Neural crest cell (in vitro differentiated cells): ENCODE measurements at places on chromosomes 4 and X.

GRCh38 chr4:138405466-138405891 lies 163.3 kb upstream of the SLC7A11 start:
- no peak for DNase-seq

GRCh38 chr4:139611391-139611790 lies 54.2 kb upstream of the MGST2 start:
- DNase-seq = no peak

GRCh38 chr4:57040510-57040909 lies 61.8 kb downstream of the POLR2B start:
- no peak for DNase-seq

- DNase-seq = no peak
Observed at GRCh38 chrX:3046253-3047240, 5.3 kb downstream of the ARSF start.

- DNase-seq = no peak
Observed at GRCh38 chrX:148365233-148365632, 135.2 kb upstream of the AFF2 start.

- no peak for DNase-seq
Observed at GRCh38 chrX:135327299-135327698, 18.0 kb downstream of the ETDC start.

GRCh38 chr4:112736718-112737135 lies 99.8 kb downstream of the LARP7 start:
- no peak for DNase-seq

DNA sequence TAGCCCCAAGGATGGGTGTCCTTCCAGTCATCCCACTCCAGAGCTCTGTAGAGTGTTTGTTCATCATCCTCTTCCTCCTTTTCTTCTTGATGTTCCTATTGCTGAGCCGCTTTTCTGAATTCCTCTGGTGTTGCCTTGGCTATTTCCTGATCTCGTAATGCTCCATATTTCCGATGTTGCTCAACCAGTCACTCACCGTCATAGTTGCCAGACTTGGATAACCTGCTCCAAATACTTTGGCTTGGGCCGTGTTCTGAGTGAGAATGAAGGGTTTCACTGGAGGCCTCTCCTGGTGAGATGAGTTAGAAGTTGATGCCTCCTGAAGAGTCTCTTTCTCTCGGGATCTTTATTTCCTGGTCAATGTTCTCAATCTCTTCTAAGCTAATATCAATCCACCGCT lies 27.8 kb upstream of the HNRNPD start:
- DNase-seq = no peak

- no peak for DNase-seq
Observed at GRCh38 chr4:35965300-35965699, 279.0 kb downstream of the ARAP2 start.

GRCh38 chrX:112961981-112962380 lies 121.3 kb upstream of the AMOT start:
- no peak for DNase-seq

GRCh38 chr4:2251795-2252529 lies 9.9 kb downstream of the MXD4 start:
- DNase-seq = no peak

DNA sequence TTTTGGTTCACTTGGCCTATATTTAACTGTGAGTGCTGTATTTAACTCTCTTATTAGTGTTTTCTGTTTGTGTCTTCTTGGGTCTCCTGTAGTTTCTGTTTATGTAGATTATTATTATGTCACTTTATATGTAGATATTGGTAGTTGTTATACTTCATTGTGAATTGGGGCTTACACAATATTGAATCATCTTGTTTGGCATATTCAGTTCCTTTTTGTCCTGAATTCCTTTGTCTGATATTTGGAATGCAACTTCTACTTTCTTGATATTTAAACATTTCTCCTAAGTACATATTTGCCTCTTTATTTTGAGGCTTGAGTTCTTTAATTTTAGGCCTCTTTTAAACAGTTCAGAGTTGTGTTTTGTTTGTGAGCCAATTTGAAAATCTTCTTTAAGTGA lies 544.8 kb upstream of the ADGRL3 start:
- no peak for DNase-seq

DNA sequence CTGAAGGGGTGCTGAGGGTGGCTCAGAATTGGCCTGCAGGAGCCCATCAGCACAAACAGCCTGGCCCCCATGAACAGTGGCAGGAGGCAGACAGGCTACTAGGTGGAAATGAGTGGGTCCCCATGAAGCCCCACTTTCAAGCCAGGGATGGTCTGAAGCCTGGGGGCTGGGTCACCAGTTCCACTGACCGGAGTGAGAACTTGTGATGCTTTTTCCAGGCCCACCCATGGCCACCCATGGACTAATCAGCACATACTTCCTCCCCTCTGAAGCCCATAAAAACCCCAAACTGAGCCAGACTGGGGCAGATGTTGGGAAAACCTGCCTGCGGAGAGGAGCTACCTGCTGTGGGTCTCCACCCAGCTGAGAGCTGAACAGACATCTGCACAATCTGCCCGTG lies 284.1 kb downstream of the EVC2 start:
- DNase-seq = no peak

- DNase-seq = no peak
Observed at GRCh38 chr4:85779165-85779564, 304.2 kb downstream of the ARHGAP24 start.

- DNase-seq = no peak
Observed at GRCh38 chrX:48580662-48581061, 6.4 kb downstream of the RBM3 start.

GRCh38 chr4:40057586-40058091 lies 989 bp downstream of the N4BP2 start:
- peak; percentile 55 for DNase-seq

GRCh38 chrX:640641-641040 lies 10.1 kb downstream of the SHOX start:
- DNase-seq = no peak

DNA sequence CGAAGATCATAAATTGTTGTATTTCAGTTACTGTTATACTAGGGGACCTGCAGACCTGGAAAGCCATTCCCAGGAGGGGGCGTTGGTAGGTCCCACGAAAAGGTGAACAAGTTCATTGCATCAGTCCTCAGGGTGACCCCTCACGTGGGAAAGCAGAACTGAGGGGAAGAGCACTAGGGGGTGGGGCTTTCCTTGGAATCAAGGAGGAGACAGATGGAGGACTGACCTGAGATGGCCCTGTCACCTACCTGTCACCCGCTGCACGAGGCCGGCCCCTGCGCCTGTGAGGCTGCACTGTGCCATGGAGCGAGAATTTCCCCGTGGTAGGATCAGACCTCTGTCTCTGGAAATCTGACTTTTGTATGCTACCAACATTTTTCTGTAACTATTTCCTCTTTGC lies 41.8 kb upstream of the CLDN24 start:
- no peak for DNase-seq

DNA sequence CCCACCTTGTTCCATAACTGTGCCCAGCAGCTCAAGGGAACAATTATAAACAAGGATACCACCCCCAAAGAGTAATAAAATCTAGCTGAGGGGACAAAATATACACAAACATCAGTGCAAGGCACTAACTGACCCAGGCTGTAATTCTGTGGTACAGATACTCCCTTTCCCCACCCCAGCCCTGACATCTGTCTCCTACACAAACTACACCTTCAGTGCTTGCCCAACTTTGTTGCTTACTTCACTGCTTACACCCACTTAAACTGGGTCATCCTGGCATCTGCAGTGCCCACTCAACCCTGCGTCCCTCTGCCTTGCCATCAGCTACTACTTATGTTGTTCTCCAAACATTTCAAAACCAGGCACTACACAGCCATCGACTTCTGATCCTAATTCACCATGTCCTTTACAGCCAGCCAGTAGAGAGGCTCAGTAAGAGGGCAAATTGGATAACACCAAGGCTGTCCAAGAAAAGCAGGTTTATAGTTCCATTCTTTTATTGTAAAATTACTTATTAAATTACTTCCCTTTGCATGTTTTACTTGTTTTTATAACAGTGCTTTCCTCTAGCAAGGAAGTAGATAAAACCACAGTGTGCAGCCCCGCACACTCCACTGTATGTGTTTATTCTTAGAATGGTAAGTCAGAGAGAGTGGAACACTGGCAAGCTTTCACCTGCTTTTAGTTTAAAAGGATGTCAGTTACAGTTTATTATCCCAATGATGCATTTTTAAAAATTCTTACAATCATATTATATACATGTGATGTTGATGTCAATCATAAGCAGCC lies 149.6 kb downstream of the INPP4B start:
- DNase-seq = no peak

DNA sequence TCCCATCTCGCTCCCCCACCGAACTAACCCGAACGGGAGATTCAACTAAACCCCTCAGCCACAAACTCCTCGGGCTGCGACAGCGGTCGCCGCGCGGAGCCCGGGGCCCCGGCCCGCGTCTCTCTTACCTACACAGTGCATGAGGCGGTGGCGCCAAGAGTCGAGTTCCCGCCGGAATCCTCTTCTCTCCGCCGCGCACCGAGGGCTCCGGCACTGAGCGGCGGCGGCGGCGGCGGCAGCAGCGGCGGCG lies 160 bp downstream of the LCORL start:
- no peak for DNase-seq

- no peak for DNase-seq
Observed at GRCh38 chr4:169249999-169250398, 20.8 kb downstream of the SH3RF1 start.

- DNase-seq = peak; percentile 18
Observed at GRCh38 chrX:18353931-18354368, 538 bp downstream of the SCML2 start.

- DNase-seq = no peak
Observed at GRCh38 chr4:47624031-47624441, 139.0 kb downstream of the ATP10D start.

DNA sequence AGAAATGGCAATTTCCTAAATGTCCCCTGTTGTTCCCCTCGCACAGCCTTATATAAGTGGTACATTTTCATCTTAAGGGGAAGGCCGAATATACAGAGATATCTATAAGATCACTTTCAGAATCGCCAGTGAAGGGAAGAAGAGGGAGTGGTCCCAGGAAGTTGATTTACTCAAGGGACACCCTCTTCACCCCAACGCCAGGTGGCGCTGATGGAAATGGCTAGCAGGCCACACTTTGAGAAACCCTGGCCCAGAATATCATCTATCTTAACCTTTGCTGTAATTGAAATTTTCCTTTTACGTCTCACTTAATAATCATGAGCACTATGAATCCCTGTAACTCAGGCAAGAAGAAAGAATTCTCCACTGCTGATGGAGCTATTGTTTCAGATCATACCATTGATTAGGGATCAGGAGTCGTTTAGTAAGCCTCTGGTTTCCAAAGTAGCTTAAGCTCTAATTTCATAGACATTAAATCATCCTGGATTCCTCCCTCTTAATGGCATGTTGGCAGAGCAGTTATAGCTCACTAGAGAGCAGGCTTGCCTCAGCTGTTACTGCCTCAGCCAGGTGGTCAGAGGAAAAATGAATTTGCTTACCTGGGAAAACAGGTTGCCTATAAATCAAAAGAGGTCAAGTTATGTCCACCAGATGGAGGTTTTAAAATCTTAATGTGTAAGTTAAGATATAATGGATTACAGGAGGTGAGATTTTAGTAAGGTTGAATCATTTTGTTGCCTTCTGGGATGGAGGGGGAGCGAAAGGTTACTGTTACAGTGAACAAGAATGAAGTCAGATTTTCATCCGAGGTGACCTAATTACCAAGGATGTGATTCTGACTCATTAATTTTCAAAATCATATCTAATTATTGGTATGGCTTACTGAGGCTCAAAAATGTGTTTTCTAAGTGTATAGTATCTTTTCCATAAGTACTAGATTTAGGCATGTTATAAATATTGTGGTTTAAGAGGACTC lies 941.2 kb upstream of the TENM3 start:
- DNase-seq = no peak

DNA sequence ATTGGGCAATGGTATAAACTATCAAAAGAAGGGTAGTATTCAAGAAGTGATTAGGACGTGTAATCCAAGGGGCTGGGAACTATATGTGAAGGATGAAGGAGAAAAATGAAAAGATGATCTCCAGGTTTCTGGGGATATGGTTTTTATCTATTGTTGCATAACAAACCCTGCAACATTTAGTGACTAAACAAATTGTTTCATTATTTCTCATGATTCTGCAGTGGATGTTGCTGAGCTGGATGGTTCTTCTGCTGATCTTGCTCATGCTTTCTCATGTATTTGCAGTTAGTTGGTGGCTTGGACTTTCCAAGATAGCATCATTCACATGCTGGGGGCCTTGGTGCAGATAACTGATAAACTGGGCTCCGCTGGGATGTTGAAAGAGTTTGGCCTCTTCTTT lies 29.1 kb downstream of the PHOX2B start:
- DNase-seq = no peak

GRCh38 chrX:47448165-47448806 lies 34.7 kb downstream of the ZNF41 start:
- no peak for DNase-seq

DNA sequence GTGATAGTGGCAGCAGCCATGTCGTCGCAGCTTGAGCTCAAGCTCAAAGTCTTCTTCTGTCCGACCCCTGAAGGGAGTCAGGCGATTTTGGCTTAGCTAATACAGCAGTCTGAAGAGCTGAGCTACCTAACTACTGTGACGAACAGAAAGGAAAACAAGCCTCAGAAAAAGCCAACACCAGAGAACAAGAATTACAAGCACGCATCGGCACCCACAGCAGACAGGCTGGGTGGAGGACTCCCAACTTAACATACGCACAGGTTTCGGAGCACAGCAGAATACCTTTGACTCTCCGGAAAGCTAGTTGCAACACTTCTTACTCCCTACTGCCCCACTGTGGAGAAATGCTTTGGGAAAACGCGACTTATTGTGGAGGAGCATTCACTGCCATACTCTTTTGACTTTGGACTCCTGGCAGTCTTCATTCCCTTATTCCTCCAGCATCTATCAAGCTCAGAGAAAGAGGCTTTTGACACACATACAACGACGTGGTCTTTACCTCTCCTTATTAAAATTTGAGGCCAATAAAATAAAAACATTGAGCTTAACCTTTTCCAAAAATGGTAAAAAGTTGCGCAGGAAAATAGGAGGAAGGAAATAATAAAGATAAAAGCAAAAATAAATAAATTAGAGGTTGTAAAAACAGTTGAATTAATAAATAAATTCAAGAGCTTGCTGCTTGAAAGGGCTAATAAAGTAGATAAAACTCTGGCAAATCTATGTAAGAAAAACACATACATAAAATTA lies 41.3 kb upstream of the GPC3 start:
- peak; percentile 68 for DNase-seq

- DNase-seq = no peak
Observed at GRCh38 chrX:14015941-14016340, 13.8 kb downstream of the GEMIN8 start.

DNA sequence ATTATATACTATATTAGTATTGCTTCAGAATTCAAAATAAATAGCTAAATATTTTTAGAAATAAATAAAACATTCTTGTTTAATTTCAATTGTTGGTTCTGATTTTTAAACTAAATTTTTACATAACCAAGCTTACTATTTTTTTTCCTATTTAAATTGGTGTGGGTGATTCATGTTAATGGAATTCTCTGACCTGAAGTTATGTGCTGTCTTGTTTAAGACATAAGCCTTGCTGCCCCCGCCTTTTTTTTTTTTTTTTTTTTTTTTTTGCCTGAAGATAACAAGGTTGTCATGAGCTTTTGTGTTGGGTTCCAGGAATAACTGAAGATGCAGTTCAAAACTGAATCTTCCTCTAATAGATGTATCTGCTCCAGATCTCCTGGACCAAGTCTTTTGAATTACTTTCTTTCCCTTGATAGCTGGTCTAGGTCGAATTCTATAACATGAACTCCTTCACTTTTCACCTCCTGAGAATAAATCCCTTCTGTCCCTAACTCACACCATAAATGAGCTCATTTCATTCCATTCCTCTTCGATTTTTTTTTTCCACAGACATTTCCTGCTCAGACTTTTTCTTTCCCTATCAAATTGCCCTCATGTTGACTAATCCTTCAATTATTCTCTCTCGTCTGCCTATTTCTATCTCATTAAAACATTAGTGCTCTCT lies 261.5 kb upstream of the FTHL17 start:
- no peak for DNase-seq

- no peak for DNase-seq
Observed at GRCh38 chr4:111064342-111064993, 441.6 kb upstream of the PITX2 start.
